ENCODE measurements at places on chromosomes 3 and 15. TPM values are rescaled to one million over a fixed set of nuclear protein-coding genes. Genes with fewer than 3 reads are reported as not detected.

DNA sequence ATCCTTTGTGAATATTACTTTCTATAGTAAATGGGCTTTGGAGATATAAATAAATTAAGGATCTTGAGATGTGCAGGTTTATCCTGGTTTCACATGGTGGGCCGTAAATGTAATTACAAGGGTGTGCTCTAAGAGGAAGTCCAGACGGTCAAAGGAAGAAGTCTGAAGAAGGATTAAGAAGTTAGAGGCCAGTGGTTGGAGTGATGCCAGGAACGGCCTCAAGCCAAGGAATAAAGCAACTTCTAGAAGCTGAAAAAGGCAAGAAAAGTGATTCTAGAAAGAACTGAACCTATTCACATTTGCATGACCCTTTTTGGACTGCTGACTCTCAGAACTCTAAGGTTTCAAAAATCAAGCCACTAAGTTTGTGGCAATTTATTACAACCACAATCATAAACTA is 981.3 kb upstream of the ALCAM start:
- no peak for DNase-seq

DNA sequence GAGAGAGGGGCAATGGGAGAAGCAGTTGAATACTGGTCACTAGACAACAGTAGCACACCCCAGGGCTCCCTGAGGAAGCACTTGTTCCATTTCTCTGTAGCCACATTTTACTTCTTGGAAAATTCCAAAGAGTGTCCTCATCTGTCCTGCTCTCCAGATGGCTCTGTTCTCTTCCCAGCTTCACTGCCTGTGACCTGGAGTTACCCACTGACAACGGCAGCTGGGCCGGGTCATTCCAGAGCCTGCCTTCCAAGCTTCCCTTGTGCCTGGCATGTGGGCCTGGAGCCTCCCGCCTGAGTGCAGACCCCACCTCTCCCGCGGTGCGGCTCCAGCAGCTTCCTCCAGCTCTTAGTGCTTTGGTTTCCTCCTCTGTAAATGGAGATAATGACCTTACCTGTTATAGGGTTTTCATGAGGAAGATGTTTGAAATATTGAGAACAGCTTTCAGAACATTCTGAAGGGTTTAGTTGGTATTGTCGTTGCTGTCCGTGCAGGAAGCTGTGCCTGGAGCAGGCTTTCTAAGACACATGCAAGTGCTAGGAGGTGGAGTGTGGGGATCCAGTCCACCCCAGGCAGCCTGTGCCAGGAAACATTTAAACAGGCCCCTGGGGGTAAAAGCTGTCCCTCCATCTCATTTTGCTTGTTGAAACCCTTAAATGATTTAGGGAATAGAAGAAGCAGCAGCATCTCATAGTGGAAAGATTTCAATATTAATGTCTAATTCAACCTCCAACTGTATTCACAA is 24.8 kb downstream of the EFCC1 start:
- peak; percentile 51 for DNase-seq

DNA sequence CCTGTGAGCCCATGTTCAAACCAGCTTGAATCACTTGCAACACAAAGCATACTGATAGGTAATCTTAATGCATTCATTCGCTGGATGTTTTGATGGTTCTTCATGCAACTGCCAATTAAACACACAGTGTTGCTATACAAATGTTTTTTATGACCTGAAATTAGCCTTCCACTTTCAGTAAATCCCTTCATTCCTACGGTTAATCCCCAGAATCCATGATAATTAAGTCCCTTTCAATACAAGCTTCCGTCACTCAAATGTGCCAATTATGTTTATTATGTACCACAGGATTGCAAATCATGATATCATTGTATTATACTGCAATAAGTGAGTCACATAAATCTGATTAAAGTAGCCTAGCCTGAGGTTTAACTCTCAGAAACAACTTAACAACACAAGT is 14.5 kb upstream of the LYZL4 start:
- DNase-seq = no peak

DNA sequence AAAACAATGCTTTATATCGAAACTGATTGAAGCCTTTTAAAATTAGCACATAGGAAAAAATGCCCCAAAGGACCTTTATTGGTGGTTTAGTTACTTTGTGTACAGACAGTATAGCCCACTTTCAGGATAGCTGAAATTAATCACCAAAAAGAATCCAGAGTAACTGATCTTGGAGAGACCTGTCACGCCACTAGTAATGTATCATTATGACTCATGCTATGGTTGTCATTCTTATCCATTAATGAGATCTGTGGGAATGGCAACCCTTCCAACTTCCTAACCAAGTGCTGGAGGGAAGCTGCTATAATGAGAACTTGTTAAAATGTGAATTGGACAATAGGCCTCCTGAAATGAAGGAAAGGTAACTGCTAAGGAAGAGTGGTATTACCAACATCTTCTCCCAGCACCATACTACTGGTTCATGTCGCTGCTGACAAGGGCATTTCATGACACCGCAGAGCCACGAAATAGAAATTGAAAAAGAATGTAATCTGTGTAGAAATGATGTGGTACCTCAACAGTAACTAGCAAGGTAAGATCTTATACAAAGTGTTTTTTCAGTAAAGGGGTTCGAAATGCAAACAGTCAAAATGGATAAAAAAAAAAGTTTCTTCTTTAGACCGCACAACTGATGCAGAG is 7.1 kb upstream of the EMC4 start:
- no peak for DNase-seq

DNA sequence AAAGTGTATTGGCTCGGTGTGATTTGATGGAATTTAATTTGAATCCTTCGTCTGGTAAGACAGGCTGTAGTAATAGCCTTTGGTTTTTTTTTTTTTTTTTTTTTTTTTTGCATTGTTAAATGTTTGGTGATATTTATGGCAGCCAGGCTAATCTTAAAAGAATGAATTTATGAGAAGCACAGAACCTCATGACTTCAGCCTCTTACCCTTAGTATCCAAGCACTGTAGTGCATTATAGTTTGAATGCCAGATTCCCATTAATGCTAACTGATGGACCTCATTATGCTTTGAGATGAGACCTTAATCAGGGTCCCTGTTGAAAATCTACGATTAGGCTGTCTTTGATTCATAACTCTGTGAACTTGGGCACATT is 110.6 kb upstream of the SAMMSON start:
- DNase-seq = no peak

DNA sequence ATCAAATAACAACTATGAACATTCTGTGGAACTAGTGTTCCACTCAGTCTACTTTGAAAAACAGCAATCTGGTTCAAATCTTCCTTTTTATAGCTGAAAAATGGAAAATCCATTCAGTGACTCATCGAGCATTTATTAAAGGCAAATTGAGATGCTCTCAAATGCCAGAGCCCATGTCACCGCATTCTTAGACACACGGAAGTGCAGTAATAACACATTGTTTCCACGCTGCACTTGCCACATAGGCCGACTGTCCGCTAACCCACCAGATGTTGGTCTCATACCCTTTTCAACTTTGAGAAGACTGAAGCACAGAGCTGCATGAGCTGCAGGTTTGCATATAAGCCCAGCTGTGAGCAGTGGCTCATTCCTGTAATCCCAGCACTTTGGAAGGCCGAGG is 95.9 kb downstream of the TMEM266 start:
- DNase-seq = no peak

The EPHB1 gene
- 2.4 TPM for polyA plus RNA-seq

The ATP2B2 gene
- polyA plus RNA-seq = 0.03 TPM

GRCh38 chr3:97738761-97739160 is 25.8 kb upstream of the ARL6 start:
- no peak for DNase-seq

DNA sequence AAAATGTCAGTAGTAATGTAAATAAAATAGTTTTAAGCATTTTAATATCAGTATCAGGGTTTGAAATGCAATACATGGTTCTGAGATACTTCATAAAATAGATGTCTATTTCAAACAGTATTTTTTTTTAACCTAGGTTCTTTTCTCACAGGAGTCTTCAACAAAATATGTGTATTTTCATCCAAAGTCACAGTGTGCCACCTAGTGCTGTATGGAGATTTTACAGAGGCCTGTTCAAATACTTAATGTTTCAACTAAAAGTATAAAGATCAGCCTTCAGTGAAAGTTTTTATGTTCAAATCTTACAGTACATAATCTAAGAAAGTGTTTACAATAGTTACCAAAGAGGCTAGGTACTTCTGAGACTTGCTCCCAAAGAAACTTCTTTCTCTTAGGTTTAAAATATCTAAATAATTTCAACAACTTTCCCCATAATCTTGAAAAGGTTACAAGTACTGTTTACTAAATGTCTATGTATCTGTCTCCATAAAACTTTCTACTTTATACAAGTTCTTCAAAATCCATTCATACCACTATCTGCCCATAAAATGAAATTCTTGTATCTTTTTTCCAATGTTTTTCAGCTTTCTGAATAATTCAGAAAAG is 38.3 kb downstream of the SCAPER start:
- DNase-seq = no peak

DNA sequence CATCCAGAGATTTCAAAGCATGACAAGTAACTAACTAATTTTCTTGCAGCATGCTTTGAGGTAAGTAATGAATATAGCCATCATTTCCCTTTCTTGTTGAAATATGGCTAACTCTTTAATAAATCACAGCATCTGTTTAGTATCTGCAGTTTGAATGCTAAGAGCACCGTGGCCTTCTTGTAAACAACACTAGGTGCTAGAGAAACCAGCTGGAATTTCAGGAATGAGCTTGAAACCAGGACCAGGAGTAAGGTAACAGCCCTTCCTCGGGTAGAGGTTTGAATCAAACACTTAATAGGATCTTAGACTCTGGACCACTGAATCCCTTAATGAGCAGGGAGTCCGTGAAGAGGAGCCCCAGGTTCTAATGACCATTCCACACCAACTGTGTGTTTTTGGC is 13.6 kb downstream of the CALML4 start:
- no peak for DNase-seq

DNA sequence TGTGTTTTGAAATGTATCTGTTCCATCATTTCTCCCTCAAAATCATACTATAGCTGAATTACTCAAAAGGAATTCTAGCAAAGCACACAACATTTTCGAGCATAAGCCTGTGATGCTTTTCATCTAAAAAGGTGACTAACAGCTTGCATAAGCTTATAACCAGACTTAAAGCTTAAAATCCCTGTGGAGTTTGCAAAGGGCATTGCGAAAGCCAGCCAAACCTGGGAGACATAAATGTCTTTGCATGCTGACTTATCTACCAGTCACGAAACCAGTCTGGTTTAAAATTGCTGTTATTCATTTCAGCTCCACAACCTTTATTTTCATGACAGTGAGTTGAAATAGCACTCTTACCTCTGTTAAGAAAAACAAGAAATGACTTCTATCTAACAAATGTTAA is 35.6 kb upstream of the LIPC start:
- DNase-seq = no peak
